Activated naive CD8-positive, alpha-beta T cell treated with anti-CD3 and anti-CD28 coated beads for 36 hours (primary cell): ENCODE measurements at places on chromosomes 13 and 19.

GRCh38 chr19:15178629-15179308 is 22.0 kb downstream of the NOTCH3 start:
- no peak for DNase-seq

DNA sequence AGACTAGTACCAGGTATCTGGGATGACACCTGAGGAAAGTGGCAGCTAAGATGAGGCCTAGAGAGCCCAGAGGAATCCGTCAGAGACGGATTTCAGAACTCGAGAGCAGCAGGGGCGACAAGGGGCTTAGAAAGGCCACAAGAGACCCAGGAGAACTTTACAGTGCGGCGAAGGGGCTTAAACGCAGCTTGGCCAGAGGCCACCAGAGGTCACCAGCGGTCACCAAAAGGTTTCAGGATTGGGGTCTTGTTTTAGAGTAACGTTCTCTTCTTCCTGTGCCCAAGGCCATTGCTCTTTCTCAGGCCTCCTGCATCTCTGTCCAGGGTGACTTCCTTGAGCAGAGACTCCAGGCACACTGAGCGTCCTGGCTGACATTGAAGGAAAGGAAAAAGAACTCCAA is 2.2 kb downstream of the ZSCAN22 start:
- peak; percentile 24 for DNase-seq

- DNase-seq = no peak
Observed at GRCh38 chr13:93259527-93260080, 33.0 kb downstream of the GPC6 start.

GRCh38 chr19:46213156-46213555 is 16.4 kb upstream of the IGFL1 start:
- DNase-seq = no peak

GRCh38 chr19:34041925-34042521 is 130.3 kb upstream of the LSM14A start:
- peak; percentile 68 for DNase-seq

DNA sequence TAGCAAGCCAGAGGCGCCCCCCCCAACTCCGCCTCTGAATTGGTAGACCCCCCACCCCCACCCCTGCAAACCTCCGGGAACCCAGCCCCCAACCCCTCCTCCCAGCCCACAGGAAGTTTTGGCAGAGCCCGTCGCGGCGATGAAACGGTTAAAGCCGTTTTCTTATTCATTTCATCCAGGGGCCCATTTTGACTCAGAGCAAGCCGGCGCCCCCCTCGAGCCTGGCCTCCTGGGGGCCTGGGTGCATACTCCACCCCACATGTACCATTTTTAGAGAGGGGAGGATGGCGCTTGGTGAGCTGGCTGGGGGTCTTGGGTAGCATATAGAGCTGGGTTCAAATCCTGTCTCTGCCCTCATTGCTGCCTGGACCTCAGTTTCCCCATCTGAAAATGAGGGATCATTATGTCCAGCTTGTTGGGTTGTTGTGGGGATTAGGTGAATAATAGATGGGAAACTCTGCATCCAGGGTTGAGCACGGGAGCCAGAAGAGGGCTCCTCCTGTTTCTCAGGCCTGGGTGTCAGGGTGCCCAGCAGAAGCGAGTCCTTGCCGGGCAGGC is 7.9 kb upstream of the JUNB start:
- DNase-seq = no peak

GRCh38 chr13:99867535-99868257 is 103.9 kb downstream of the ZIC5 start:
- DNase-seq = no peak

DNA sequence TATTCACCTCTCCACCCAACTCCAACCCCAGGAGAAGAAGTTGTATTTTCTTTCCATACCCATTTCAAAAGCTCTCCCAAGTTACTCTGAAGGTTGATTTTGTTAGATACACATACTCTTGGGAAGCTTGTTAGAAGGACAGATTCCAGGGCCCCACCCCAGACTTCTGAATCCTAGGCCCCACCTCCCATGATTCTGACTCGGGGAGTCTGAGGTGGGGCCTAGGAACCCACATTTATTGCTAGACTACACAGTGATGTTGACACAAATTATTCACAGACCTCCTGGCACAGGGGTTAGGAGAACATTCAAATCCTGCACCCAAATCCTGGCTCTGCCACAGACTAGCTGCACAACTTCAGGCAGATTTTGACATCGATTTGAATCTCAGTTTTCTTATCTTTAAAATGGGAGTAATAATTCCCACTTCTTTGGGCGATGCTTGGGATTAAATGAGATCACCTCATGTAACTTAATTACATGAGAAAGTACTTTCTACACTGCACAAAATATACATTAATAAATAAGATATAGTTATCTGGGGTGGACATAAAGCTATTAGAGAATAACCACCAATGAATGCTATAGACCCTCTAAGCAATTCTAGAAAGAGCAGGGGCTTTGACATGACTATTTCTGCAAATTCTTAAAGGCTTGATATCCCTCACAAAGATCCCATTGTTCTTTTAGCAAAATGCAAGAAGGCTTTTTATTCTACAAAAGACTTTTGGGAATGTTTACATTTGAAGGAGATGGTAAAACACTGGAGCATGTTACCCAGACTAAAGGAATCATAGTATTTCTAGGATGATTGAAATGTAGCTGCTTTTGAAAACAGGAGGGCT is 18.0 kb downstream of the MBNL2 start:
- no peak for DNase-seq

GRCh38 chr19:19259741-19260140 is 13.4 kb downstream of the TM6SF2 start:
- DNase-seq = no peak

GRCh38 chr13:103315711-103316110 is 249.5 kb upstream of the SLC10A2 start:
- no peak for DNase-seq

DNA sequence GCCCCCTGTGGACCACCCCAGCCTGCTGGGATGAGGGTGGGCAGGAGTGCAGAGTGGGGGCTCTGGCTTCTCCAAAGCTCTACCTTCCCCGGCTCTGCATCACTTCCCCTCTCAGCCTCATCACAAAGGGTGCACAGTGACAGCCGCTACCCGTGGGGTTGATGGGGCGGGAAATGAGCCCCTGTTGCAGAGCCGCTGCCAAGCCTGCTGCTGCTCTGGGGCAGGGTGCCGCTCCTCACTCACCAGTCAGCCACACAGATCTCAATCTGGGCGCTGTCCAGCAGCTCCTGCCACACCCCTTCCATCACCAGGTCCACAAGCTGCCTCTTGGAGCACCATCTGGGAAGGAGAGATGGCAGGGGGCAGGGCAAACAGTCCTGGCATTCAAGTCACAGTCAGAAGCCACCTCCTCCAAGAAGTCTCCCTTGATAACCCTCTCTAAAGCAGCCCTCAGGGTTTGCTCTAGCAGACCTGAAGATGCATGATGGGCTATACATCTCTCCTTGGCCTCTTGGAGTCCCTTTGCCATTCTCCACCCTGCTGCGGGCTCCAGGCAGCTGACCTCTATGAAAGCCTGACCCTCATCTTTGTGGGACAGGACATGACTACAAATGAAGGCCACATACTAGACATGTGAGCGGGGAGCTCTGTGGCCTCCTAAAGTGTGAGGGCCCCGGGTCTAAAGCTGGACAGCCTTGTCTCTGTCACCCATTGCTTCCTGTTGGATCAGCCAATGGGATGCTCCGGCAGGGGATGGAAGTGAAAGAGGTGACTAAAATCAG is 15.7 kb downstream of the MRPS12 start:
- DNase-seq = no peak

DNA sequence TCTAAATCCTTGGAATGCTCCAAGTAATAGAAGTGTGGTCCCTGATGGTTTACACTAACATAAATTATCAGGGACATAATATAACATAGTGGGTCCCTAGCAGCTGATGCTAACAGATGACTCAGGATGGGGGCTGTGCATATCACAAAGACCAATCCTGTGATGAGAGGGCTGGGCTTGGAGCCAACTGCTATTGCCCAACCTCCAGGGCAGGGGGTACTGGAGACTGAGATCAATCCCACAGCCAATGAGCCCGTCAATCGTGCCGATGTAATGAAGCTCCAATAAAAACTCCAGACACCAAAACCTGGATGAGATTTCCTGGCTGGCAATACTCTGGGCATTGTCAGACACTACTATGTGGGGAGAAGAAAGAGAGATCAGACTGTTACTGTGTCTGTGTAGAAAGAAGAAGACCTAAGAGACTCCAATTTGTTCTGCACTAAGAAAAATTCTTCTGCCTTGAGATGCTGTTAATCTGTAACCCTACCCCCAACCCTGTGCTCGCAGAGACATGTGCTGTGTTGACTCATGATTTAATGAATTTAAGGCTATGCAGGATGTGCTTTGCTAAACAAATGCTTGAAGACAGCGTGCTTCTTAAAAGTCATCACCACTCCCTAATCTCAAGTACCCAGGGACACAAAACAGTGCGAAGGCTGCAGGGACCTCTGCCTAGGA is 33.4 kb downstream of the ABCC4 start:
- no peak for DNase-seq

- DNase-seq = no peak
Observed at GRCh38 chr19:18397242-18398202, at the start of gene LRRC25. Gene LRRC25 (minus strand): TSS chr19:18397622. CDS start chr19:18396963, 659 bp downstream.

GRCh38 chr19:46442808-46443450 is 14.2 kb upstream of the PNMA8C start:
- no peak for DNase-seq

- no peak for DNase-seq
Observed at GRCh38 chr13:40456979-40457553, 209.4 kb downstream of the FOXO1 start.

GRCh38 chr13:28697441-28697840 is 21.3 kb downstream of the SLC46A3 start:
- DNase-seq = no peak

DNA sequence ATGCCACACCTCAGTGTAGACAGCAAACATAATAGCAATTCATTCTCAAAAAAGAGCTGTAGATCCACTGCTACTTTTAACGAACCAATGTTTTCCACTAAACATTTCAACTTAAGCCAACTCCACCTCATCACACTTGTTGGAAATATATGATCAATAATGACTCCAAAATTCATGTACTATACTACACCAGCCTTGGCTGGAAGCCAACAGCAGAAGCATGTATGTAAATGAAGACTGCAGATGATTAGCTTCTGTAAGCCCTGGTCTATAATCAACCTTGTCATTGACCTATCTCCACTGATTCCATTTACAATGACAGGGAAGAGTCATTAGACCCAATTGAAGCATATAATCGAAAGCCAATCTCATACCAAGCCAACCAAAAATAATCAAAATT is 71.7 kb downstream of the STK24 start:
- DNase-seq = no peak

- no peak for DNase-seq
Observed at GRCh38 chr19:1954532-1954933, 13.6 kb downstream of the CSNK1G2 start.

GRCh38 chr13:24894972-24895300 is 131.0 kb downstream of the RNF17 start:
- no peak for DNase-seq

DNA sequence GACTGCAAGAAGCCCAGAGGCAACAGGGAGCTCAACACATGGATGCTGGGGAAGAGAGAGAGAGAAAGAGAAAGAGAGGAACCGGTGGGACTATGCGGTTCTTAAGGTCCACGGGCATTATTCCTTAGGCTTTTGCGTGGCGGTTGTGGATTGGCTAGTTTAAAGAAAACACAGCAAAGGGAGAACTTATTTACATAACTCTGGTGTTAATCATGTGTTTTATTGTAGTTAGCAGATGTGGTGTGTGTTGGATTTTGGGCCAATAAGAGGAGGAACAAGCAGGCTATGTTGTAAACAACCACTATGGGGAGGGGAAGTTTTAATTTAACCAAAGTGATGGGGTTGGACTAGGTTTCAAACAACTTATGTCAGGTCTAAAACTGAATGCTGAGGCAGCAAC is 275.3 kb upstream of the KLF12 start:
- DNase-seq = no peak

GRCh38 chr13:112835796-112836195 is 133.2 kb upstream of the MCF2L start:
- DNase-seq = no peak

GRCh38 chr13:50916701-50917184 is 7.2 kb downstream of the RNASEH2B start:
- no peak for DNase-seq

DNA sequence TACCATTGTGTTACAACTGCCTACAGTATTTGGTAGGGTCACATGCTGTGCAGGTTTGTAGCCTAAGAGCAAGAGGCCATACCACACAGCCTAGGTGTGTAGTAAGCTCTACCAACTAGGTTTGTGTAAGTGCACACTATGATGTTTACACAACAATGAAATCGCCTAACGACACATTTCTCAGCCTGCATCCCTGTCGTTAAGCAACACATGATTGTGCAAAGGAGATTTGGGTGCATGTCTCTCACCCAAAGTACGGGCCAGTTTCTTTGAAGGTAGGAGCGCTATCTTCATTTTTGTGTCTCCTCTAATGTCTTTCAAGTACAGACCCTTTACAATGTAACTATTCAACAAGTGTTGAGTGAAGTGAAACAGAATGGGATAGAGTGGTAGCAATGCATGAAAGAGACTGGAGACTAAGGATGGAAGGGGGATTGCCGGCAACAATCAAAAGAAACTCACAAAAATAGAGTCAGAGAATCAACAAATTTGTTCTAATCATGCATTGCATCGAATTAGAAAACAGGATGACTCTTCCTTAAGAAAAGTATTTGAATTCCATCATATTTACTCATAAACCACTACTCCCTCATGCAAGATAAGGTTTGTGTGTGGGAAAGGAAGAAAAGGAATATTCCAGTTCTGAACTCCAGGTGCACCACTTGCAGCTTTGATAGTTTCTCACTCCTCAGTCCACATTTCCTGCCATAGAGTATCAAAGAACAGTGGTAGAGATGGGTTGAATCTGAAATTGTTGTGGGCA is 60.2 kb upstream of the TNFRSF19 start:
- DNase-seq = no peak

GRCh38 chr13:85659493-85659892 is 139.7 kb downstream of the SLITRK6 start:
- no peak for DNase-seq

- DNase-seq = no peak
Observed at GRCh38 chr13:23386533-23386932, 47.0 kb downstream of the SACS start.
